ENCODE measurements at places on chromosomes 1 and 21.
A peak's percentile ranks its signal among the peaks of the same experiment; 100 is the strongest.

- no peaks in the 10 kb centered on the region for H3K4me1 ChIP-seq
- no peak overlapping the region for H3K27ac ChIP-seq
- no peaks in the 10 kb centered on the region for H3K27me3 ChIP-seq
- DNase-seq, result no peak
- H3K36me3 ChIP-seq, result no peaks in the 10 kb centered on the region
- no peak overlapping the region for H3K4me3 ChIP-seq
Measured at GRCh38 chr1:54109129-54110090, 43.4 kb downstream of the CDCP2 start.

DNA sequence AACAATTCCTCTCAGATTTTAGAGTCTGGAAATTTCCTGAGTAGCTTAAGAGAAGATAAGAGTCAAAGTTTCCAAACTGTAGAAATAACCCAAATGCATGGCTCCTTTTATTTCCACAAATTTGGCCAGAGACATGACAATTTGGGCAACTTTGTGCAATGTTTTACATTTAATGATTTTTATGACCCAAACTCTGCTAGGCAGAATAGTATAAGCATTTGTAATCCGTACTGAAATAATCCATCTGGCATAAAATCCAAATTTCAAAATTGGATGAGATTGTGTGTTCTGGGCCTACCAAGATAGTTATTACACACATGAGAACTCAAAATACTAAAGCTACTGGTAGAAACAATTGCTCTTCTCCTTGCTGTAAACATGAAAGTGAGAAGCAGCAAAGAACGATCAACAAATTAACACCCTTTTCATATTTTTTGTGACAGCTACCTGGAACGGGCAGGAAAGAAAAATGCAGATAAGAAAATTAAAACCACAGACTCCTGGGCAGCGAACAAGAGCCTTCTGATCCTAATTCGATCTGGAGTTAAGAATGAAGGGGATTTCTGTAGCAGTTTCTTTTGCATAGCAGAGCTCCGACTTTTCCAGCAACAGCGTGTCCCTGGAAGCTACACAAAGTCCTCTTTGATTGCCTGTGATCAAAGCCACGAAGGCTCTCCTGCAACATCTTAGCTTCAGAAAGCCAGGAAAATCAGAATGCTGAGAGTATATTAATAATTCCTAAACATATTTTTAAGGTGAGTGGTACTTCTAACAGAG lies 191.2 kb downstream of the GRIK1 start:
- H3K4me3 ChIP-seq, result no peak overlapping the region
- no peaks in the 10 kb centered on the region for H3K4me1 ChIP-seq
- DNase-seq, result no peak
- no peaks in the 10 kb centered on the region for H3K27me3 ChIP-seq
- no peaks in the 10 kb centered on the region for H3K36me3 ChIP-seq
- H3K27ac ChIP-seq, result no peak overlapping the region

DNA sequence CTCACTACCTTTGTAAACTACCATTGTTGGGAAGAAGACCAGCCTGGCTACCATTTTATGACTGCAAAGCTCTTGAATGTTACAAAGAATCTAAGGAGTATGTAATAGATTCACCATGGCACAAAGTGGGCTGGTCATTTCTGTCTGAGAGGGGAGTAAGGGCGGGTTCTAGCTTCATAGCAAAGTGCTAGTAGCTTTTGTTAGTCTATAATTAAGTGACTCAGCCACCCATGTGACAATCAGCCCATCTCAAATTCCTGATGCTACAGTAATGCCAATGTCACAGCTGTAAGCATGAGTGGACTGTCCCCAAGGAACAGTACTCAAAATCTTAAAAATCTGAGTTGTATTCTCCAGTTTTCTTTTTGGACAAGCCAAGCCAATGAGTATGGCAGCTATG lies 15.4 kb upstream of the OTUD3 start:
- H3K27ac ChIP-seq, result no peak overlapping the region
- no peaks in the 10 kb centered on the region for H3K36me3 ChIP-seq
- H3K4me1 ChIP-seq, result no peaks in the 10 kb centered on the region
- DNase-seq, result no peak

DNA sequence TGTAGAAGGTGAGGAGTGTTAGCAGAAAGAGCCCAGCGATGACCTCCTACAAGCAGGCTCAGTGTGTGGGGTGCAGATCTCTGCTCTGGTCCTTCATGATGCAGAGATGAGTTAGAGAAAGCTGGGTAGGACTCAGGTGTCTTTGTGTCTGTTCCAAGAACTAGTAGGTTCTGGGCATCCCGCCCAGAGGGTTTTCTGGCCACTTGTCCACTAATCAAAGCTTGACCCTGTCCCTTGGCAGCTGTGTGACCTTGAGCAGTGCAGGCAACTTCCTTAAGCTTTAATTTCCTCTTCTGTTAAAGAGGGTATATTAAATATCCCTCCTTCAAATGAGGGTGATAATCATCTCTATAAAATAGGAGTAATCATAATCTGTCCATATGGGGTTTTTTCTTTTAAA lies 54.7 kb upstream of the WNT4 start:
- no peaks in the 10 kb centered on the region for H3K27me3 ChIP-seq
- H3K4me1 ChIP-seq, result no peaks in the 10 kb centered on the region
- no peak overlapping the region for H3K4me3 ChIP-seq

- H3K27me3 ChIP-seq, result no peaks in the 10 kb centered on the region
- no peaks in the 10 kb centered on the region for H3K36me3 ChIP-seq
- DNase-seq, result no peak
- H3K27ac ChIP-seq, result no peak overlapping the region
- no peaks in the 10 kb centered on the region for H3K4me1 ChIP-seq
Measured at GRCh38 chr1:41101950-41102607, 80.6 kb upstream of the SLFNL1 start.

DNA sequence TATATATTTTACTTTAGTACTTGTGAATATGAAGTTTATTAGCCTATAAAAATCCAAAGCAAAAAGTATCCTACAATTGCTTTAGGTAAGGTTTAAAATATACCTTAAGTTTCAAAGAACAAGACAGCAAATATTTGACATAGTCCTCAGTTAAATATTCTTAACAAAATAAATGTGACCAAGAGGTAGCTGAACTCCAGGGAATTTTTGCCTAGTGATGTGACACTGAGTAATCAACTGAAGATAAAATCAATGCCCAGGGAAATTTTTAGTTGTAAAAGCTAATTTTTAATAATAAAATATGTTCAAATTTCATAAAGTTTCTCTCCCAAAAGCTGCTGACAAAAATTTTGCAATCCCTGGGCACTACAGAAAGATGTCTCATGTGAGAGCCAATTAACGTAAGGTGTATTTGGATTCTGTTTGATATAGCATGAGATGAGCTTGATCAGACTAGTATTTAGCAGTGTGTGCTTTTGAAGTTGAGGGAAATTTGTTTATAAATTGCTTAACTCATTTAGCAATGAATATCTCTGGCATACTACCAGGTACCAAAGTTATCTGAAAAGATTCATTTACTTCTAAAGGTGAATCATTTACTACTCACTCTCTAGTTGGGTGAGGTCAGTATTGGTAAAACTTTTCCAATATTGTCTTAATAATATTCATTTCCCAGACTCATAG lies 80.2 kb upstream of the PALMD start:
- no peaks in the 10 kb centered on the region for H3K36me3 ChIP-seq
- no peak overlapping the region for H3K4me3 ChIP-seq
- DNase-seq, result no peak
- H3K27ac ChIP-seq, result no peak overlapping the region
- H3K4me1 ChIP-seq, result no peaks in the 10 kb centered on the region
- H3K27me3 ChIP-seq, result no peaks in the 10 kb centered on the region

- no peak overlapping the region for H3K27ac ChIP-seq
- H3K4me1 ChIP-seq, result no peaks in the 10 kb centered on the region
- H3K4me3 ChIP-seq, result no peak overlapping the region
- H3K27me3 ChIP-seq, result no peaks in the 10 kb centered on the region
- no peaks in the 10 kb centered on the region for H3K36me3 ChIP-seq
Measured at GRCh38 chr1:115229016-115229415, 109.0 kb downstream of the NGF start.

- H3K27me3 ChIP-seq, result peaks cover 3% of the 10 kb centered on the region
- no peak for DNase-seq
- H3K36me3 ChIP-seq, result no peaks in the 10 kb centered on the region
- H3K4me3 ChIP-seq, result no peak overlapping the region
- H3K4me1 ChIP-seq, result no peaks in the 10 kb centered on the region
Measured at GRCh38 chr1:92774407-92774806, 10.5 kb downstream of the EVI5 start.

DNA sequence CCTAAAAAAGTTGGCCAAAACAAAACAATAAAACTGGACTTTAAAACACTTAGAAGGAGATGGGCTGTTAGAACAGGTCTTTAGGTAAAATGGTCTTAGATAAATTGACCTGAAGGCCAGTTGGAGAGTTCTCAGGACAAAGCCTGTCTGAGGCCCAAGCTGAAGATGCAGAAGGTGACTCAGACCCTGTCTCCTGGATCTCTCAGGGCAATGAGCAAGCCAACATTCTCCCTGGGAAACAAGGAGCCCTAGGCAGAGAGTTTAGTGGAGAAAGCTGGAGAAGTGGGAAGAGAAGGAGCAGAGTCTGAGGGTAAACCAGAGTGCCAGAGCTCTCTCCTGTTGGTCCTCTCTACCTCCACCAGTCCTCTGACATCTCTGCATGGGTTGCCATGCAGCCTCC lies 70.1 kb downstream of the FCRL5 start:
- no peak overlapping the region for H3K27ac ChIP-seq
- no peaks in the 10 kb centered on the region for H3K4me1 ChIP-seq
- no peak for DNase-seq
- no peak overlapping the region for H3K4me3 ChIP-seq

- no peak overlapping the region for H3K4me3 ChIP-seq
- no peaks in the 10 kb centered on the region for H3K4me1 ChIP-seq
- DNase-seq, result no peak
- no peak overlapping the region for H3K27ac ChIP-seq
- no peaks in the 10 kb centered on the region for H3K27me3 ChIP-seq
Measured at GRCh38 chr1:64236541-64236954, 33.1 kb downstream of the UBE2U start.

GRCh38 chr21:43965911-43966585 lies 46.1 kb upstream of the TRAPPC10 start:
- DNase-seq, result no peak
- no peak overlapping the region for H3K4me3 ChIP-seq

DNA sequence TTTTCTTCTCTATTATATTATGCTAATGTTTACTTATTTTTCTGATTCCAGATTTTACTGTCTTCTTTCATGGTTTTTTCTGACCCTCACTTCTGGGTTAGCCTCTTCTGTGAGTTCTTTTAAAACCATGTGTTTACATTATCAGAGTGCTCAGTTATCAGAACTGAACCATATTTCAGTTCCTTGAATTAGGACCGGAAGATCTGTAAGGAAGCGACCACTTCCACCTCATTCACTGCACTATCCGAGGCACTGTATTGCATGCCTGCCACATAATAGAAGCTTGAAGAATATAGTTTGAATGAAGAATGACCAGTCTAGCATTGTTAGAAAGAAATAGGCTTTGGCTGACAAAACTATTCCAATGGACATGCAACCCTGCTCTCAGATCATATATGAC lies 281.0 kb upstream of the DEPDC1 start:
- H3K27ac ChIP-seq, result no peak overlapping the region
- H3K4me1 ChIP-seq, result no peaks in the 10 kb centered on the region
- H3K36me3 ChIP-seq, result no peaks in the 10 kb centered on the region
- H3K4me3 ChIP-seq, result no peak overlapping the region

DNA sequence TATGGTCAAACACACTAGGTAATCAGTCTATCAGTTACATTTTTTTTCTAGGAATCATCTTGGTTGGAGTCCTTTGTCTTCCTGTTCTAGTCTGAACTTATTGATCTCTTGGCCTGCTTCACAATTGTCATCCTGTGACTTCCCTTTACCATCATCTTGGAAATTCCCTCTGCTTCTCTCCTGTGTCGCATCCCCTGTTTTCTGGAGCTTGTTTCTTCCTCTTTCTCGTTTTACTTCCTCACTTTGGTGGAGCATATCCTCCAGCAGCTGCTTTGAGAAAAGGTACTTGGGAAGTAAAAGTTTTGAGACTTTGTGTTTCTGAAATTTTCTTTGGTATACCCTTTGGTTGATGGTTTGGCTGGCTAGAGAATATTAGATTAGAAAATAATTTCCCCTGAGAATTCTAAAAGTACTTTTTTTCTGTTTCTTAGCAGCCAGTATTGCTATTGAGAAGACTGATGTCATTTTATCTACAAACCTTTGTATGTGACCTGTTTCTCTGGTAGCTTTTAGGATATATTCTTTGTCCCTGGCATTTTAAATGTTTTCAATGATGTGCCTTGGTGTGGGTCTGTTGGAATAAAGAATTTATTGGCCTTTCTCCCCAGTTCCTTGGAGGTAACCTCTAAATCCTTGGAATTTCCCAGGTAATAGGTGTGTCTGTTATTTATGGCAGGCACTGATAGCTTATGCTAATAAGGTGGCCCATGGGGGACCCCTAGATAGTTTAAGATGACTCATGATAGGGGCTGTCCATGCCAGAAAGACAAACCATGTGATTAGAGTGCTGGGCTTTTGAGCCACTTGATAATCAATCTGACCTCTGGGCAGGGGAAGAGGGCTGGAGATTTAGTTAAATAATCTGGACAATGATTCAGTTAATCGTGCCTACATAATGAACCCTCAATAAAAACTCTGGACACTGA lies 6.1 kb upstream of the MYCL start:
- no peak for DNase-seq
- no peaks in the 10 kb centered on the region for H3K4me1 ChIP-seq
- H3K4me3 ChIP-seq, result no peak overlapping the region
- H3K27me3 ChIP-seq, result peaks cover 5% of the 10 kb centered on the region
- no peak overlapping the region for H3K27ac ChIP-seq

- peak overlapping the region; percentile 32 for H3K27ac ChIP-seq
- no peaks in the 10 kb centered on the region for H3K27me3 ChIP-seq
- H3K4me1 ChIP-seq, result peaks cover 88% of the 10 kb centered on the region
Measured at GRCh38 chr1:226711976-226712741, 26.9 kb downstream of the ITPKB start.

DNA sequence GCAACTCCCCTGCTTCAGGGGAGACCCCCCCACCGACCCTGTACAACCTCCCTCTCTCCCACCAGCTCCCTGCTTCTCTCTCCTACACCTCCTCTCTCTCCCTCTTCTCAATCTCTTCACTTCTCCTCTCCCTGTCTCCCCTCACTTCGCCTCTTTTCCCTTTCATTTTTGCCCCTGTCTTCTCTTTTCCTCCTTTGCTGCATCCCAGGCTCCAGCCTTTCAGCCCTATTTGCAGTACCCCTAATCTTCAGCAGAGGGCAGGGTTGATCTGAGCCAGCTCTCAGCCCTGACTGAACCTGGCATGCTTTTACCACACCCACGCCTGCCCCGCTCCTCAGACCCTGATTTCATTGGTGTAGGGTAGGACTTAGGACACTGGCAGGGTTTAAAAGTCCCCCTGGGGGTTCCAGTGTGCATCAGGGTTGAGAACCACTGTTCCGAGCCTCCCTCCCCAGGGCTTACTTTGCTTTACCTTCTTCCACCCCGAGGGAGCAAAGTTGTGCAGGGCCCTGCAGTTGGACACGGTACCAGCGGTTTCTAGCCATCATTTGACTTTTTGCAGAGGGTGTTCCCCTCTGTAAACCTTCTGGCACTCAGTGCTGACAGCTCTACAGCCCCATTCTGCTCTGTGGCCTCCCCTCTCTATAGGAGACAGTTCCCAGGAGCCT lies 67.3 kb upstream of the CNTN2 start:
- H3K4me3 ChIP-seq, result no peak overlapping the region
- no peaks in the 10 kb centered on the region for H3K4me1 ChIP-seq
- H3K27ac ChIP-seq, result no peak overlapping the region
- no peak for DNase-seq

- DNase-seq, result peak; percentile 15
- H3K36me3 ChIP-seq, result no peaks in the 10 kb centered on the region
- H3K4me1 ChIP-seq, result peaks cover 6% of the 10 kb centered on the region
- no peak overlapping the region for H3K4me3 ChIP-seq
Measured at GRCh38 chr1:34885405-34886247, 26.1 kb upstream of the SMIM12 start.

All from CD8-positive, alpha-beta memory T cell (primary cell).